ENCODE measurements at places on chromosomes 13 and 19.

DNA sequence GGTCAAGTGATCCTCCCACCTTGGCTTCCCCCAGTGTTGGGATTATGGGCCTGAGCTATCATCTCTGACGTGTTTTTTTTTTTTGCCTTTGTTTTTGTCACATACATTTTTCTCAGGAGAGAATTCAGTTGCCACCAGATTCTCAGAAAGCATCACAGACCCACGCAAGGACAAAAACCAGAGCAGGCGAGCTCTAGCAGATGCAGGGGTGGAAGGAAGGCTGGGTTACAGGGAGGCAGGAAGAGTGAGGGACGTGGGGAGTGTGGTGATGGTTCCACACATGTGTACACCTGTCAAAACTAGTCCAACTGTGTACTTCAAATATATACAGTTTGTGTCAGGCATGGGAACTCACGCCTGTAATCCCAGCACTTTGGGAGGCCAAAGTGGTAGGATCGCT is 4.3 kb downstream of the TMEM161A start:
- no peak for DNase-seq

DNA sequence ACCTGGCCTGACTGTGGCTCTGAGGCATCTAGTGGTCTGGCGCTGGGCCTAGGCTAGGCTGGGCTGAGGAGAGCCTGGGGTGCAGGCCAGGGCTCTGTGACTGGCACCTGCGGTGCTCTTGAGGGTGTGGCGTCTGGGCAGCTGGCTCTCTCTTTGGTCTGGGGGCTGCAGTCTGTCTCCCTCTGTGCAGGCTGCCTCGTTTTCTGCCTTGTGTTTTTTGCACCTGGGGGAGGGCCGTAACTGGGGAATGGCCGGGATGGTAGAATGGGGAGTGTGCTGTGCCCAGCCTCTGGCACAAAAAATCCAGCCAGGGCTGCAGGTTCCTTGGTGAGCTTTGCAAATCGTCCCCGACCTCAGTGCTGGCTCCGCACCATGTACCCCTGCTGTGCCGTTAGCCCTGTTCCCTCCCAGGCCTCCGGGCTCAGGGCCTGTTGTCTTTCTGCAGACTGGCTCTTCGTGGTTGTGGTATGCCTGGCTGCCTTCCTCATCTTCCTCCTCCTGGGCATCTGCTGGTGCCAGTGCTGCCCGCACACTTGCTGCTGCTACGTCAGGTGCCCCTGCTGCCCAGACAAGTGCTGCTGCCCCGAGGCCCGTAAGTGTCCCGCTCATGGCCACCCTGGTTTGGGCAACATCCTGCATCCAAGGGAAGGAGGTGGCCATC is 6.5 kb upstream of the USF2 start:
- no peak for DNase-seq

DNA sequence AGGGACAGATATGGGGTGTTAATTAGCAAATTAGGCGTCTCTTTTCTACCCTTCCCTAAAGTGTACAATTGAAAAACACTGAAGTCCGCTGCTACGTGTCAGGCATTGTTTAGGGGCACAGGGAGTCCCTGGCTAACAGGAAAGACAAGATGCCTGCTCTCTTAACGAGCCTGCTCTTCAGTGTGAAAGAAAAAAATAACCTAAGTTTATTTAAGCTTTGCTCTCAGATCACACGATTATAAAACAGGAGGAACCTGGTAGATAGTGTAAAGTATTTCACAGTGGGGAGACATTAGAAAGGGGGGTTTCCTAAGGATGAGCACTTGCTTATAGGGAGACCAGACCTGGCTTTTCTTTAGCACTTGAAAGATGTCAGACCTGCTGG is 38.7 kb downstream of the IGFL2 start:
- no peak for DNase-seq

- no peak for DNase-seq
Observed at GRCh38 chr19:18427080-18427742, 8.0 kb downstream of the SSBP4 start.

GRCh38 chr13:27450921-27451471 is 632 bp upstream of the MTIF3 start:
- no peak for DNase-seq

- DNase-seq: no peak
Observed at GRCh38 chr13:76600081-76600480, 286.1 kb downstream of the KCTD12 start.

Measured in NCI-H1694 (cell line).